ENCODE measurements at places on chromosomes 1 and 21.

GRCh38 chr1:2279210-2279639 is 51.1 kb downstream of the SKI start:
- peak; percentile 94 for DNase-seq

GRCh38 chr1:116680752-116681151 is 13.2 kb upstream of the IGSF3 start:
- no peak for DNase-seq

DNA sequence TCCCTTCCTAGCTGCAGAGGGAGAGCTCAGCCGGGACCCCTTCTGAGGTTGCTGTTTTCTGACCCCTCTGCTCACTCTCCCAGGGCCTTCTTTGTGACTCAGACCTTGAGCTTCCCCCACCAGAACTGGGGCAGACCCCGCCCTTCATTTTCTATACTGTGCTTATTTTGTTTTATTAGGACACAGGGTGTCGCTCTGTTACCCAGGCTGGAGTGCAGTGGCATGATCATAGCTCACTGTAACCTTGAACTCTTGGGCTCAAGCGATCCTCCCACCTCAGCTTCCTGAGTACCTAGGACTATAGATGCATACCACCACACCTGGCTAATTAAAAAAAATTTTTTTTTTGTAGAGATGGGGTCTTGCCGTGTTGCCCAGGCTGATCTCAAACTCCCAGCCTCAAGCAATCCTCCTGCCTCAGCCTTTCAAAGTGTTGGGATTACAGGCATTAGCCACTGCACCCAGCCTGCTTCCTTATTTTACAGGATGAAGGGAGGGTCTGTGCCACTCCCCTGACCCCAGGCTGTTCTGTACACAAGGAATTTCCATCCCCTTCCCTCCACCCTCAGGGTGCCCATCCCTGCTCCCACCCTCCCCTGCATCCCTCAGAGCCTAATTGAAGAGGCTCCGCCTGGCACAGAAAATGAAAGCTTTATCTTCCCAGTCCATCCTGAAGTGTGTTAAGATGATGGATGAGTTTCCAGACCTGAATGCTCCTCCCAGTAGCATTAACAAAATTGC is 195.2 kb upstream of the POU3F1 start:
- no peak for DNase-seq

GRCh38 chr21:37463083-37463801 is 96.7 kb downstream of the DYRK1A start:
- DNase-seq, result no peak

- DNase-seq, result no peak
Measured at GRCh38 chr1:212920246-212920645, 30.1 kb upstream of the VASH2 start.

DNA sequence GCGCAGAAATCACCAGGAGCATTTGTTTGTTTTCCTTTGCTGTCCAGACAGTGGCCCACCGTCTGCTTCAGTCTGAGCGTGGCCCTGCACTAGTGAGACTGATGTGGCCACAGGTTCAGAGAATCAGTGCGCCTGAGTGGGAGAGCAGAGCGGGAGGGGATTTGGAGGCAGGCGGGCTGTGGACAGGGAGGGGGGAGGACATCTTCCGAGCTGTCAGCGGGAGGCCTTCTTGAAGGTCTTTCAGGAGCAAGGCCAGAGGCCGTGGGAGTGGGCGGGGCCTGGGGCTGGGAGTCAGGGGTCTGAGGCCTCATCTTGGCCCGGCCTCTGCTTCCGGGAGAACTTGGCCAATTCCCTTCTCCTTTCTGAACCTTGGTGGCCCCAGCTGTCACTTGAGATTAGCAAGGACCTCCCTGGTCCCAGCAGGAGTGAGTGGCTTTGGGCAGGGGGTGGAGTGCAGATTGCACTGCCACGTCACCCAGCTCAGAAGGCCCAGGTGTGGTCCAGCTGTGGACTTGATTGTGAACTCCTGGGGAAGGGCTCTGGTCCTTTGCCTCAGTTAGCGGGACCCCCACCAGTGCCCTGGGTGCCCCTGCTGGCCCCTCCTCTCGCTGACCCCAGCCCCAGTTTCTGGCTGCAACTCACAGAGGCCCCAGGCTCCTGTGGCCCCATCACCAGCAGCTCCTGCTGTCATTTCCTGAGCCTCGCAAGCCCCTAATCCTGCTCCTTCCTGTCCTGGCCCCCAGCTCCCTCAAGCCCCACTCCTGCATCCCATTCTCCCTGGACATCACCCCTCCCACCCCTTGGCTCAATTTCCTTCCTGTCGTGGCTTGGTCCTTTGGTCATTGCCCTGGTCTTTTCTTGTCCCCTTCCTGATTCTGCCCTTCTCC is 8.4 kb downstream of the TNFRSF1B start:
- DNase-seq, result no peak

GRCh38 chr1:33908324-33908956 is 44.6 kb downstream of the HMGB4 start:
- DNase-seq, result no peak

- DNase-seq, result no peak
Measured at GRCh38 chr1:156689953-156690674, 12.9 kb upstream of the NES start.

DNA sequence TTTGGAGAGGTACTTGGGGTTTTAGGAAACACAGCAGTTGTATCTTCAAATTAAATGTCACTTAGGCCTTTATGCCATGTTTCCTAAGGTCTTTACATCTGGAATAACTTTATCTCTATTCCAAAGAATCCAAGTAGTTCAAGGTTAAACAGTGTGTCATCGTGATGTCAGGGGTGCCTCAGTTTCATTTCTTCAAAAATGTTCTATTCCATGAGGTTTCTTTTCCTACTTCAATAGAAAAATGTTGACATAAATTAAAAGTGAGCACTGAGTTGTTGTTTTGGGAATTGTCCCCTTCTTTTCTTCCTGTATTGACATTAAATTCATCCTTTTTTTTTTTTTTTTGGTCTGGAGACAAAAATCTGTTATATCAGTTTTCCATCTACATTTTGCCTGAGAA is 160.6 kb upstream of the C21orf91 start:
- no peak for DNase-seq

DNA sequence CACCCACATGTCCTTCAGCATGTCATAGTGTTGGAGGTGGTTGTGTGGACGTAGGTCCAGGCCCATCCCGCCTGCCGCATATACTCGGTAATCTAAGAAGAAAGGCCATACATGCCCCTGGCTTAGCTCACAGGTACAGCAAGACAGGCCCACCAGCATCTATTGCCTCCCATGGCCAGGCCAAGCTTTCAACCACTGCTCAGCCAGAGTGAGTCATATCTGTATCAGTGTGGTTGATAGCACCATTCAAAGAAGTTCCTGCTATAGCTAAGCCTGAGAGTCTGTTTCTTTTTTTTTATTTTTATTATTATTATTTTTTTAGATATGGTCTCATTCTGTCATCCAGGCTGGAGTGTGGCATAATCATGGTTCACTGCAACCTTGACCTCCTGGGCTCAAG is 17.0 kb downstream of the KLHDC8A start:
- DNase-seq, result no peak

DNA sequence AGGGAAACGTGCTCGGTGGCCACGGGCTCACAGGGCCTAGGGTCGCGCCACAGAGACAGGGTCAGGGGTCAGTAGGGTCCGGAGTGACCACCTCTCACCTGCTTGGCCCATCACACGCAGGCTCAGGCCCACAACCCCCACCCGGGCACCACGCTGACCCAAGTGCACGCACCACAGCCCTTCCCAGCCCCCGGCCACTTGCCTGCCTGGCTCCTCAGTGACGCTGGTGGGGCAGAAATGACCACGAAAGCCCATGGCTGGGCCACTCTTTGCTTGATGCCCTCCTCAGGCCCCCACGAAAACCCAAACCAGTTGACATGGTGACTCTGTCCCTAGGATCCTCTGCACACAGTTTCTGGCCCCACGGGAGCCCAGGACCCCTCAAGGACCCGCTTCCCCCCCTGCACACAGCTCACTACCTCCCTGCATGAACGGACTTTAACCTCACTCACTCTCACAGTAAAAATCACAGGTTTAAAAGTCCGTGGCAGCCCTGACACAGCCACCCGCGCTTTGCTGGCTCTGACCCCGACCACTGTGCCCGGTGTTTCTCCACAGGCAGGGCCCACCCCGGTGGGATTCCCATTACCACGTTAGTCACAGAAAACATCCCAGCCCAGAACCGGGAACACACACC is 20.7 kb downstream of the NADK start:
- DNase-seq, result no peak

GRCh38 chr1:183901748-183902330 is 96.9 kb downstream of the RGL1 start:
- DNase-seq, result no peak

DNA sequence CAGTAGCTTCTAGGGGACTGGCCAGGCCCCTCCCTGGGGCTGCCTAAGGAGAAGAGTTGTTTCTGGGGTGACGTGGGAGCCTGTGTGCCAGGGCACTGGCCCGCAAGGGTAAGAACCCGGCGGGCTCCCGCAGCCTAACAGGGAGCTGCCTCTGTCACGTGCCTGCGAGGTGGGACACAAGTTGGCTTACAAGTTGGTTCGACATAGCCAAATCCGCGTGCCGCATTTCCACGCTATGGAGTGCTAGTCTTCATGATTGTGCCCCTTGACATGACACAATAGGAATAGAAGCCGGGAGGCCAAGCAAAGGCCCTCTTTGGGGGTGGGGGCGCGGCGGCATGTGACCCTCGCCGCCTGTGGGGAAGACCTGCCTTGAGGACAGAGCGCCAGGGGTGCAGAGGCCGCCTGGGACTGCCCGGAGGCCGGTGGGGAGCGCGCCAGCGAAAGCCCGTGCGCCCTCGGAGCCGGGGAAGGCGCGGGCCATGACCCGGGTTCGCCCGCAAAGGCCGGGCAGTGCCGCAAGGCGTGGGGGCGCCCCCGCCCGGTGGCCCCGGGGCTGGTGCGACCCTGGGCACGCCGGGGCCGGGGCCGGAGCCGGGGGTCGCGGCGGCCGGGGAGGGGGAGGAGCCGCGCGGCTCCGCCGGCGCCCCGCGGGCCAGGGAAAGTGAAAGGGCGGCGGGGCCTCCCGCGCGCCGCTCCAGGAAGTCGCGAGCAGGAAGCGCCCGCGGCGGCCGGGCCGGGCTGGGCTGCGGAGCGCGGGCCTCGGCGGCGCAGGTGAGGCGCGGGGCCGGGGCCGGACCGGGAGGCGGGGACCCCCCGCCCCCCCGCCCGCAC is at the start of gene SLC37A1:
SLC37A1 (plus strand) TSS at position 702 of the 834 bp plus-strand sequence. CDS start 4,603 bp downstream, outside the sequence.
- DNase-seq, result no peak

DNA sequence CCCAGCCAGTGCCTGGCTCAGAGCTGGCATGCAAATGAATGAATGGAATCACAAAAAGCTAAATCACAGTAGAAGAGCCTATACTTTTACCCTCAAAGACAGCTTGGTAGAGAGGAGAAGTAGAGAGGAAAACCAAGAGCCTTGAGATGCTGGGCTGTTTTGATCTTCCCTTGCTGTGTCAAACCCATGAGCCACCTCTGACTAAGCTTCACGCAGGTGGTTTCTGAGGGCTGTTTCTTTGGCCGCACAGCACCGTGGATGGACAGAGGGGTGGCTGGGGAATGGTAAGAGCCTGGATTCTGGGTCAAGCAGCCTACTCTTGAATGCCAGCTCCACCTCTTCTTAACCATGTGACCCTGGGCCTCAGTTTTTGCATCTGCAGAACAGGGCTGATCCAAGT is 18.6 kb downstream of the ABCG1 start:
- DNase-seq, result no peak

DNA sequence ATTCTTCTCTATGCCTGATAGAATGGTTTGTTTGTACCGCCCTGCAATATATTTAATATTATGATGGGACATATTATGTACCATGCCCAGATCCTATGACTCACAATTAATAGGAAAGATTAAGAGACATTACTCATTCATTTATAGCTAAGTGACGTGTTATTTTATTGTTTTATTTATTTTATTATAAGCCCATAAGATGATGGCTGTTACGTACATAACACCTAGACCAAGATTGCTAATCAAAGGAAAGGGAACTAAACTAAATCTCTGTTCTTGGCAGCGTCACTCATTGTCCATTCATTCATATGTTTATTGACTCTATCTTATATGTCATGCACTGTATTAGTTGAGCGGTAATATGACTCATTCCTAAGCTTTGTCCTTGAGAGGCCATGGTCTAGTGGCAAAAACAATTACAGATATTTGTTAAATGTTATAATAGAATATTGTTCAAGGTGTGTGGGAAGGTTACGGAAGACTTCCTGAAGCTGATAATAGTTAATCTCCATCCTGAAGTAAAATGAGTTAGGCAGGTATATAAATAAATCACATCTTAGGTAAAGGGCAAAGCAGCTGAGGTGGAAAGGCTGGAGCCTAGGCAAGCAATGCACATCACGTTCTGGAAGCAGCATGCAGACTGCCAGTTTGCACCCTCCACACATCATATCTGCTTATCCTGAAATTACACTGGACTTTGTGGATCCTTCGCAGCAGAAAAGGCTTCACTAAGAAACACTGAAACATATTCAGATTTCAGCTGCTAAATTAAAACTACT is 16.6 kb upstream of the CD55 start:
- no peak for DNase-seq

GRCh38 chr1:185603158-185603557 is 131.0 kb upstream of the HMCN1 start:
- no peak for DNase-seq

DNA sequence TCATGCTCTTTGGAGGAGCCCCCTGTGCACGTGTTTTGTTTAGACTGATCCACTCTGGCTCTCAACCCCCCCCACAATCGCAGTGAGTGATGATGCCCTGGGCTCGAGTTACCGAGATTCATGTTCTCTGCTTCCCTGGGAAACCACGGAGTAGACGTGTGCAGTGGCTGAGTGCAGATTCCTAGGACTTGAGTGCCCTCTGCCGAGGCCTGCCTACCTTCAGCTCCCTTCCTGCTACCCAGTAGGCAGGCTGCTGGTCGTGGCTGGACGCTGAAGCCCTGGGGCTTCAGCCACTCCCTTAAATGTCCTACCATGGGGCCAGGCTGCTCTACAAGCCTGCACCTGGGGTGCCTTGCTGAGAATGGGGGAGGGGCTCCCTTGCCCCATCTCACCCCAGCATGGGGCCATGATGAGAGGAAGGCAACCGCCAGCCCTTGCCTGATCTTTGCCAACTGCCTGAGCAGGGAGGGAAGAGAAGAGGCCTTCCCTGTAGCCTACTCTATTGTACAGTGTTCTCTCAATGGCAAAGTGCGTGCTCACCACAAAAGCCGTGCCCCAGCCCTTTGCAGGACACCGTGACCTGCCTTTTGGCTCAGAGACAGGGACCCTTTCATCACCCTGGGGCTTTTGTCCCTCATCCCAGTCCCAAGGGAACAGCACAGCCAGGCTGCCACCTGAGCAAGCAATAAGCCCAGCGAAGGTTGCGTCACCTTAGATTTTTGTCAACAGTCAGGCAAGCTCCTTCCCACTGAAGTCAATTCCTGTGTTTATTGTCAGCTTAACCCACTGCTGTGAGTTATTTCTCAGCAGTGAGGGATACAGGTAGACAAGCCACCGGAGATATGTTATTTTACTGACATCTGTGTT is 4.1 kb upstream of the GRIK3 start:
- no peak for DNase-seq
